ENCODE measurements at places on chromosomes 1 and 21.

DNA sequence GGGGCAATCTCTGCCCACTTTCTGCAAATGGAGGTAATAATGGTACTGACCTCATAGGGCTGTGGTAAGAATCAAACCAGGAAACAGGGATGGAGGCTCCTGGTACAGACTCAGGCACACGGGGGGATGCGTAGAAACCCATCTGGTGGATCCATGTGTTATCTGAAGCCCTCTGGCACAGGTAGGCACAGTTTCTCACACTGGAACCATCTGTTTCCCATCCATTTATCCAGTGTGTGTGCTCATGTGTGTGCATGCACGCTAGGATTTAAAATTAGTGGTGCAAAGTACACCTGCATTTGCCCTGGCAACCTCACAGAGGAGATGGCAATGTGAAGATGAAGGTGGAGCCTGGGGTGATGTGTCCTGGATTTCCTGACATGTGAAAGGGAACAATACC is 103.3 kb downstream of the RAVER2 start:
- no peak for DNase-seq

- no peak for DNase-seq
Observed at GRCh38 chr1:6073480-6074053, 27.9 kb downstream of the KCNAB2 start.

DNA sequence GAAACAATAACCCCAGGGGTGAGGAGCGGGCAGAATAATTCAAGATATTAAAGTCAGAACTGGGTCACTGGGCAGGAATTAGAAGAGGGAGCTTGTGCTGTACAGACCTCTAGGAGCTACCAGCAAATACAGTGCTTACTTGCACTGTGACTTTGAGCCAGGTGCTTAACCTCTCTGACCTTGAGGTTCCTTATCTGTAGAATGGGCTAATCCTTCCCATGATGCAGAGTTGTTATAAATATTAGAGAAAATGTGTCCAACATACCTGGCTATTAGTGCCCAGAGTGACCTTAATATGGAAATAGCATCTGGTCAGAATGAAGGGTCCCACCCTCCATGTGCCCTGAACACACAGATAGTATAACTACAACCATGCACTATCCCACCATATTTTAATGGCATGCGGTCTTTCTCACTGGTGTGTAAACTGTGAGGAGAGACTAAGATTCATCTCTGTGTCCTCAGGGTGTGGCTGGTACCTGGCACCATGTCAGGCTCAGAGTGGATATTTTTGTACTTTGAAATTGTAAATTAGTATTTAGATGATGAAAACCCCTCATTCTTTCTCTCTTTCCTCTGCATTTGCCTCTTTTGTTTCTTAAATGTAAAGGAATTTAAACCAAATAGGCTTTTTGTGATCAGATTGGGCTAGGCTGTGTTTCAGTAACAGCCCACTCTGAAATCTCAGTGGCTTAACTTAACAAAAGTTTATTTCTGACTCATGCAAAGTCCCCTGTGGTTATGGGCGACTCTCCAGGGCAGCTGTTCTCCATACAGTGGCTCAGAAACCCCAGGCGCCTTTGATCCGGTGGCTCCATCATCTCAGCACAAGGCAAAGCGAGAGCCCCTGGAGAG is 60.0 kb upstream of the ROR1 start:
- DNase-seq: no peak

GRCh38 chr1:47423872-47424271 is 7.8 kb downstream of the FOXE3 start:
- no peak for DNase-seq

- no peak for DNase-seq
Observed at GRCh38 chr1:239795304-239795703, 296.4 kb upstream of the FMN2 start.

GRCh38 chr21:20701235-20701634 is 297.0 kb upstream of the NCAM2 start:
- no peak for DNase-seq

DNA sequence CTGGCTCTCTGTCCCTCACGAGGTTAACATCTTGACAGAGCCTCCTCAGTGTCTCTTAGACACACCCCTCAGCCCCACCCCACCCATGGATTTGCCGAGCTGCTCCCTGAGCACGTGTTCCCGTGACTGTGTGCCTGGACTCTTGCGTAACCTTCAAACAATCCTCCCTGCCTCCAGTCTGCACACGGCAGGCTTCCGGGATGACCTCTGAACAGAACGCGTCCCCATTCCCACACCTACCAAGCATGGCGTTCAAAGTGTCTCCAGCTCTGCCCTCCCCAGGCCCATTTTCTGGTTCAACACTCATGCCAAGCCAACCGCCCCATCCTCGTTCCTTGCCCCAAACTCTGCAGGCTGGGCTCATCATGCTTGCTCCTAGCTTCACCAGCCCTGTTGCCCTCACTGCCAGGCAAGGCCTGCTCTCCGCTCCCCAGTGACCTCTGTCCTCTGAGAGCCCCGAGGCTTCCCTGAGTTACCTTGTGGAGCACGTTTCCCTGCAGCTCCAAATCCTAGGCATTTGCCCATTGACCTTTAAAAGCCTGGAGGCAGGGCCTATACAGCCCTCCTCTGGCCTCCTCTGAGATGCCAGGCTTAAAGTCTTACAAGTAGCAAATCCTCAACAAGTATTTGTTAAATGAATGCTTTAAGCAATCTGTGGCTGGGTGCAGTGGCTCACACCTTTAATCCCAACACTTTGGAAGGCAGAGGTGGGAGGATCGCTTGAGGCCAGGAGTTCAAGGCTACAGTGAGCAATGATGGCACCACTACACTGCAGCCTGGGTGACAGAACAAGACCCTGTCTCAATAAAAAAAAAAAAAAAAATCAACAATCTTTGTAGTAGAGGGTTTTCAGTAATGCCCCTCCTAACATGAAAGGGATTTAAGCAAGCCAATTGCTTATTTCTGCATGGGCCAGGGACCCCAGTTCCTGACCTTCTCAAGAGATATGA is 5.0 kb downstream of the AGT start:
- DNase-seq: peak; percentile 10
